Spleen (tissue), 13 donors: ENCODE measurements at places on chromosomes 3 and 15. TPM values are rescaled to one million over a fixed set of nuclear protein-coding genes. Genes with fewer than 3 reads are reported as not detected.

GRCh38 chr3:133675631-133676335, 14.0 kb upstream of the TOPBP1 start:
- no peak for DNase-seq

The GOLGA8T gene
- 0.52 TPM for total RNA-seq

GRCh38 chr3:172573422-172573821, 50.2 kb upstream of the TNFSF10 start:
- no peak for DNase-seq

The CIDEC gene
- not detected for total RNA-seq

GRCh38 chr3:32758375-32758753, 59.4 kb upstream of the TRIM71 start:
- DNase-seq, result no peak

DNA sequence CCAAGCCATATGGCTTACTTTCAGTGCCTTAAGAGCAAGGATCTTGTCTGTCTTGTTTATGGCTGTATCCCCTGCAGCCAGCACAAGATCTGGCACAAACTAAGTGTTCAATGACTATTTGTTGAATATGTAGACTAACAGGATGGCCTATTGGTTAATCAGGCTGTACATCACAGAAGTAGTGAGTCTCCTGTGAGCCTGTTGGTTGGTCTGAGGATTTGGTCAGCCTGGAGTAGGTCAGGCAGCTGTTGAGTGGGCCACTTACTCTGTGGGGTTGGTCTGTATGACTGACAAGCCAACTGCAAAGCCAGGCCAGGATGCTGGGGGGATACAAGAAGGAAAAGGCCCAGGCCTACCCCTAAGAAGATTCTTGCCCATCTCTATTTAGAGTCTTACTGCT, 33.4 kb upstream of the CILP start:
- no peak for DNase-seq

DNA sequence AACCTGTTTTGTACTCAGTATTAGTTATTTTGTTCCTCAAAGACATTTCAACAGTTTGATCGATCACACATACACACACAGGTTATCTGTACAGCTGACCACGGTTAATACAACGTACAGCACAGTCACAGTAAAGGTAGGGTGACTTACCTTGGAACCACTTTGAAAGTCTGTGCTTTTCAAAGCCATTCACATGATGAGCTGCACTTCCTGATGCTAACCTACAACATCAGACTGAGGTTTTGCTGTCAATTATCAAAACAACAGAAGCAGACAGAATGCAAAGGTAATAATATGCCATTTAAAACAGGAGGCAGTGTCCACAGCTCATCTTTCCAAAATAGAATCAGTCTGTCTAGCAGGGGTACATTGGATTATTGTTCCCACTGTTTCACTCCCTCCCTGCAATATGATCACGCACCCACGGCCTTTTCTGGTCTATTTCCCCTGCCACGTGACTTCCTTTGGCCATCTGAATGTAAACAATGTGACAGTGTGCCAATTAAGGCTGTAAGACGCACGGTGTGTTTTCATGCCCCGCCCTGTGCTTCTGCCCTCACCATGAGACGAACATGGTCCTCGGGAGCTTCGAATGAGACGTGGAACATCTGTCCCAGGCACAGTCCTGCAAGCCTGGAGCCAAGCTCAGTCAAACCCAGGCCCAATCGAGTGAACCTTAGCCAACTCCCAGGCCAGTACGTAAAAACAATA, 102.4 kb downstream of the FMN1 start:
- DNase-seq, result no peak

GRCh38 chr3:13833506-13834257, 46.2 kb downstream of the WNT7A start:
- peak; percentile 47 for DNase-seq

DNA sequence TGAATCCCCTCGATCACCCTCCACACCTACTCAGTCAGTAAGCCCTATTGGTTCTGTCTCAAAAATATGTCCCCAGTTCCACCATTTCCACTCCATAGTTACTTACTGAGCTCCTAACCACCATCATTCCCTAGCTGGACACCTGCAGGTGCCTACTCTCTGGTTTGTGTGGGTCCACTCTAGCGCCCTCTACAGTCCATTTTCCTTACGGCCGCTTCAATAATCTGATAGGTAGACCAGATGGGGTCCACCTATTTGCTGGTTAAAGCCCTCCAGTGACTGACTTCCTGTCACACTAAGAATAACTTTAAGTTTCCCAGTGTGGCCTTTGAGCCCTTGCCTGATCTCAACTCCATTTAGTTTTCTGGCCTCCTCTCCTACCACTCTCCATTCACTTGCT, 5.0 kb downstream of the GXYLT2 start:
- no peak for DNase-seq

DNA sequence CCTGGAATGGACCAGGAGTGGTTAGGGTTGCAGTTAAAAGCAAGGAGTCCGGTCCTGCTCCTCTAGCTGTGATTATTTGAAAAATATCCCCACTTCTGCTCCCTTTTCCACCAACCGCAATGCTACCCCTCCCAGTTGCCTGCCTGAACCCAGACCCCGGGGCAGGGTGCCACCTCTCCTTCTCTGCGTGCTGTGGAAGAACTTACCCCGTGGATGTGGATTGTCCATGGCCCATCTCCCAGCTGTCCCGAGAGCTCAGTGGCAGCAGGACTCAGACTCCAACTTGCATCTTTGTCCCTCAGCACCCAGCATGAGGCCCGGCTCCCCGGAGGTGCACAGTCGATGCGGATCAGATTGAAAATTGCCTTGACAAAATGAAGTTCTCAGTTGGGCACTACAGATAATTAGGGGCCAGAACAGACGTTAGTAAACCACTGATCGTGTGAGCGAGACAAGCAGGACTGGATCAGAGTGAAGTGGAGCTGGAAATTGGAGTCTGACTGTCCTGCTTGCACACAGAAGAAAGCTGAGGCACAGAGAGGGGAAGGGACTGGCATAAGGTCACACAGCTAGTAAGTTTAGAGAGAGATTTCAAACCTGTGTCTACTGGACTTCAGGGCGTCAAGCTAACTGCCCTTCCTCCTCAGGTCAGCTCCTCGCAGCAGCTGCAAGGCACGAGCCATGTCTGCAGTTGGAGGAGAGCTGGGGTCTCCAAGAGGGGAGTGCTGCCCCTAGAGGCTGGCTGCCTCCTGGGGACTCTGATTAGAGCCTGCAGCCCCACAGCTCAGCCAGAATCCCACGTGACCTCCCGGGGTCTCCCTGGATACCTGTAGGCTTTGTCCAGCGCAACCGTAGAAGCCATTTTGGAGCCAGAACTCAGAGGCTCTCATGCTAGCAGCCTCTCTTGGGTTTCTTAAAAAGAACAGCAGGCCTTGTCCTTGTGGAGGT, 14.7 kb downstream of the SLC6A1 start:
- no peak for DNase-seq

The CP gene
- 54.5 TPM for total RNA-seq

- DNase-seq, result no peak
Observed at GRCh38 chr15:61146091-61146930, 82.8 kb downstream of the RORA start.

DNA sequence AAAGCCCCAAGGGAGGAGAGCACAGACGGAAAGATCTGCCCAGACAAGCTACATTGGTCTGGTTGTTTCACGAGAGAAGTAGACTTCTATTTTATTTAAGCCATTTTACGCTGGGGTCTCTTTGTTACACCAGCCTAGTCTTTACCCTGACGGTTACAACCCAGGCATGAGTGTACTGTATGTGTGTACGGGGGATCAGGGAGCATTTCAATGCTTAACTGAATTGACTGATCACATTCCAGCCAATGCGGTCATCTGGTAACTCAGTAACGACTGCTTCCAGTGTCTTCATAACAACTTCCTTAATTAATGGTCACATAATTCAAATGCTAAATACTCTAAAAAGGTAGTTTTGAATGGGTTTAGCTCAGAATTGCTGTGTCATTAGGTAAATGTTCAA, 288.6 kb downstream of the FOXP1 start:
- no peak for DNase-seq

DNA sequence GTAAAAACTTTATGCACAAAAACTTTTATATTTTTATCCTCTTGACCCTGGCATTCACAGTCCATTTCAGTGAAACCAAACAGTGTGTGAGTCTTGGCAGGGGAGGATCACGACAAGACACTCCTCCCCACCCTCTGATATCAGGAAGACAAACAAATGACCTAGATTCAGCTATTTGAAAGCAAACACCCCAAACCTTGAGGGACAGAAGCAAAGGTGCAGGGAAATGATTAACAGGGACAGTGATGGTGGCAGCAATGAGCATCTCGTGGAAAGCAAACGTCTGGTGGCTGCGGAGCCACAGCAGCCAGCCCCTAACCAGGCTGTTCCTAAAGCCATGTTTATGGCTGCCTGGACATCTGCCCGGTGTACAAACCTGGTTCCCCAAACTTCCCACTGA, 52.1 kb downstream of the FSIP1 start:
- DNase-seq, result no peak

DNA sequence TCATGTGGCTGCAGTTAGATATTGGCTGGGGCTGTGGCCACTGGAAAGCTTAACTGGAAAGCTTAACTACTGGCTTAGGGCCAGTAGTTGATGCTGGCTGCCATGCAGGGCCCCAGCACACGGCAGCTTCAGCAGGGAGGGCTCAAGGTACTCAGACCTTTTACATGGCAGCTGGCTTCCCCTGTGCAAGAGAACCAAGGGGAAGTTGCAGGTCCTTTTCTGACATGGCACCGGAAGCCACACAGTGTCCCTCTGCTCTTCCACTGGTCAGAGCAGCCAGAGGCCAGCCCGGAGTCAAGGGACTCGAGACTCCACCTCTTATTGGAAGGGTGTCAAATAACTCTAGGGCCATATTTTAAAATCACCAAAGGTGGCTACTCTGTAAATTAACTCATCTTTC, 24.5 kb downstream of the CCR9 start:
- DNase-seq, result no peak

The SCG5 gene
- total RNA-seq, result not detected

The ACKR4 gene
- total RNA-seq, result 1.1 TPM

- DNase-seq, result no peak
Observed at GRCh38 chr3:115100806-115101205, 46.3 kb downstream of the ZBTB20 start.

DNA sequence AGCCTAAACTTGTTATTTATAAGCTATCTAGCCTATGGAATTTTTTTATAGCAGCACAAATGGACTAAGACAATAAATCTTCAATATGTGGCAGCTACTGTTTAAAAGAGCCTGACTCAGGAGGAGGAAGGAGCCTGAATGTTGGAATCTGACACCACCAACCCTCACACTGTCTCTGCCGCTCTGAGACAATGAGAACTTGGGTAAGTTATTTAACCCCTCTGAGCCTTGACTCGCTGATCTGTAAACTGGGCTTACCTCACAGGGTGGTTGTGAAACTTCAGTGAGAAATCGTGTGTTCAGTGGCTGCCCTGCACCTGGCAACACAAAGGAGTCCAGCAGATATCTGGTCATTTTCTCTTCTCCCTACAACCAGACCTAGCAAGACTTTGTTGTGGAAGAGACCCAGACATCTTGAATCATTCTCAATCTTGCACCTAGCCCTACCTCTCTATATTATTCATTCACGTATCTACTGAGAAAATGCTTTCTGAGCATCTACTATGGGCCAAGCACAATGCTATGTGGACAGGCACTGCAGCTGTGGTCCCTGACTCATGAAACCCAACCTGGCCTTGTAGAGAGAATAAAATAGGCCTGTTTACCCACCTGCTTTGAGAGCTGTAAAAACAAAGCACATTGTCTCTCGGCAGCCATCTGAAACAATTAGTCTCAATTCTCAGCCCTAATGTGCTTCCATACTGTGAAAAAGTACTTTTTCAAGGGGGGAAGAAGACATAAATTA, 81.9 kb upstream of the SLC25A36 start:
- no peak for DNase-seq

The PSMA4 gene
- 110 TPM for total RNA-seq

DNA sequence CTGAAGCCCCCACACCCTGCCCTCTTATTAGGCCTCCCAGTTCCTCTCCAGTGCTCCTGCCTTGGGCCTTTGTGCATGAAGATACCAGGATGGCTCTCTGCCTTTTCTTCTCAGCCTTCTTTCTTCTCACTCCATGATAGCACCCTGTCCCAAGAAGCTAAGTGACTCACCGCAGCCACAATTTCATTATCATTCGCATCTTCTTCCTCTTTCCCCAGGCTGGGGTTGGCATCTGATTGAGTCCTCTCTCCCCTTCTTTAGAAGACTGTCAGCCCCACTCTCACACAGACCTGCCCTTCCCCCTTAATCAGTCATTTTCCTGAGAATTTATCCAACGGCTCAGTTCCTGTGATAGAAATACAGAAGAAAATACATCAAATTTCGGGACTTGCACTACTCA, 102.0 kb downstream of the STAC start:
- no peak for DNase-seq

- DNase-seq, result peak; percentile 91
Observed at GRCh38 chr3:52246728-52247408, 1.3 kb downstream of the PPM1M start.

DNA sequence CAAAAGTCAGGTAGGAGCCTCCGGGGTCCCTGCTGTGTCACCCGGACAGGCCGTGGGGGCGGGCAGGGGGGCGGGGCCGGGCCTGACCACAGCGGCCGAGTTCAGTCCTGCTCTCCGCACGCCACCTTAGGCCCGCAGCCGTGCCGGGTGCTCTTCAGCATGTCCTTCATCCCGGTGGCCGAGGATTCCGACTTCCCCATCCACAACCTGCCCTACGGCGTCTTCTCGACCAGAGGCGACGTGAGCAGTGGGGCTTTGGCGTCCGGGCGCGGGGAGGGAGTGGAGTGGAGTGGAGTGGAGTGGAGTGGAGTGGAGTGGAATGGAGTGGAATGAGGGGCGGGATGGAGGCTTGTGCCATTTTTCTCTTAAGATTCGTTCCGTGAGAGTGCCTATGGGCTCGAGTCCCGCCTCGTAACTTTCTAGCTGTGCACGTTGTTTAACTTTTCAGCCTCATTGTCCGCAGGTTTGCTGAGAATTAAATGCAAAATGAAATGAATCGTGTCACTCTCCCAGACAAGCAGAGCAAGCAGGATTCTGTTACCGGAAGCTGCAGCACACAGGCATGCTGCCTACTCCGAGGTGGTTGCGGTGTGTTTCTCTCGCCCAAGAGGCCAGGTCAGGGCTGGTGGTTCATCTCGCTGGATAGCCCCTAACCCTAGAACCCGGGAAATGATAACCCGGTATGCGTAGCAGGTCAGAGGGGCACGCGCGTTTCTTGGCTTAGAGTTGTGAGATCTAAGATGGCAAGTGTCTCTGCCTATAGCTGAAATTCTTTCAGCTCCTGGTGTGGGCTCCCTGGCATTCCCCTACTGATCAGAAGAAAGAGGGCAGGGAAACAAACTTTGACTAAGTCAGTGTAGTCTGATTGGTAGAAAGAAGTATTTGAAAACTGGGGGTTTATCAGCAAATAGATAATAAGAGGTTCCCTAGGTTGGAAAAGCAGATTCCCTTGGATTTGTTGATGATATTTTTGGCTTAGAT, at the start of gene FAH:
Gene FAH (plus strand): TSS at position 104 of the 981 bp plus-strand sequence. CDS start 56 bp downstream, at position 160.
- peak; percentile 82 for DNase-seq

GRCh38 chr3:13401149-13401548, 19.0 kb downstream of the NUP210 start:
- no peak for DNase-seq
